IPS-NIHi11 (cell line): ENCODE measurements at places on chromosomes 6 and 20.

DNA sequence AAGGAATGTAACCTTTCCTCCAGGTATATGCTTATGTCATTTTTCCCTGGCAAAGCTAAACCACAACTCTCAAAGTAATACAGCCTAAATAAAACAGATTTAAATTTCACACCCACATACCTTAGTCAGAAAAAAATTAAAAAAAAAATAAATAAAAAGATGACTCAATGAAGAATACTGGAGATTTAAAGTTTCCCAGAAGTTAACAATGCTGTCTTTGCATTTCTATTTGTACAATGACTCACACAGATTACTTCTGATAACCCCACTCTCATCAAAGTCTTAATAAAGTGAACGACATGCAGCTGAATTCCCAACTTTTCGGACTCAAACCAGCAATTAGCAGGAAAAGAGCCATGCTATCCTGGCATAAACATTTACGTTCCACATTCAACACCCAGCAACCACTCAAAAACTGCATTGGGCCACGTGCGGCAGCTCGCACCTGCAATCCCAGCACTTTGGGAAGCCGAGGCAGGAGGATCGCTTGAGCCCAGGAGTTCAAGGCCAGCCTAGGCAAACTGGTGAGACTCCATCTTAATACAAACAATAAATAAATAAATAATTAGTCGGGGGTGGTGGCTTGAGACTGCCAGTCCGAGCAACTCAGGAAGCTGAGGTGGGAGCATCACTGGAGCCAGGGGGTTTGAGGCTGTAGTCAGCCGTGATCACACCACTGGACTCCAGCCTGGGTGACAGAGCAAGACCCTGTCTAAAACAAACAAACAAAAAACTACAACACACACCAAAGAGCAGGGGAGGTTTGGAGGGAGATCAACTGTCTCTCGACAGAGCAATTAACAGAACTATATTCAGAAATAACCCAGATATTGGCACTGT lies 130.5 kb downstream of the WDR27 start:
- no peak for DNase-seq

DNA sequence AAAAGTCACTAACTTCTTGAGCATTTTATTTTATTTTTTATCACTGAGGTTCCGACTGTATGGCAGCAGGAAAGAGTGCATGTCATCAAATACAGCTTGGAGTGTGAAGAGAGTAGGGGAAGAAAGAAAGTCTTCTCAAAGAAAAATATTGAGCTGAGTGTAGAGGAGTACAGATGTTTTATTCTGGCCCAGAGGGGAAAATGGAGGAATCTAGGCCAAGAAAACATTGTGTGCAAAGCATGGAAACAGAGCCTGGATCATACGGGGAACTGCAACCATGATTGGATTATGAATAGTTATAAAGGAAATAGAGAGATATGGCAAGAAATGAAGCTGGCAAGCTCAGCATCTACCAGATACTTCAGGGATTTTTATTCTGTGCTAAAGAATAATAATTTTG lies 104.2 kb upstream of the SCGN start:
- DNase-seq: no peak

GRCh38 chr20:37968841-37969401 lies 64.3 kb downstream of the TTI1 start:
- no peak for DNase-seq

DNA sequence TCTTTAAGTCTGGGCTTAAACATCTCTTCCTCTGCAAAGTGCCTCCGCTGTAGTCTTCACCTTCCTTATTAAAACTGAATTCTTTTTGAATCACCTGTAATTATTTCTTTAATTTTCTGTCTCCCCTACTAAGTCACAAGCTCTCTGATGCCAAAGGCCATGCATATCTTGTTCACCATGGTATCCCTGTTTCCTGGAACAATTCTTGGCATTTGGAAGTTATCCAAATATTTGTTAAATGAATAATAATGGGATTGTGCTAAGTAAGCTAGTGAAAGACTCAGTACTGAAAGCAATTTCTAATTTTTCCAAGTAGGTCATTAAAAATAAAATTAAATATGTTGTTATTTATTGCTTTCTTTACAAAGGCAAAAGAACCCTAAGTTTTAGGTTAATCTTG lies 12.2 kb downstream of the SNAP91 start:
- DNase-seq: no peak

DNA sequence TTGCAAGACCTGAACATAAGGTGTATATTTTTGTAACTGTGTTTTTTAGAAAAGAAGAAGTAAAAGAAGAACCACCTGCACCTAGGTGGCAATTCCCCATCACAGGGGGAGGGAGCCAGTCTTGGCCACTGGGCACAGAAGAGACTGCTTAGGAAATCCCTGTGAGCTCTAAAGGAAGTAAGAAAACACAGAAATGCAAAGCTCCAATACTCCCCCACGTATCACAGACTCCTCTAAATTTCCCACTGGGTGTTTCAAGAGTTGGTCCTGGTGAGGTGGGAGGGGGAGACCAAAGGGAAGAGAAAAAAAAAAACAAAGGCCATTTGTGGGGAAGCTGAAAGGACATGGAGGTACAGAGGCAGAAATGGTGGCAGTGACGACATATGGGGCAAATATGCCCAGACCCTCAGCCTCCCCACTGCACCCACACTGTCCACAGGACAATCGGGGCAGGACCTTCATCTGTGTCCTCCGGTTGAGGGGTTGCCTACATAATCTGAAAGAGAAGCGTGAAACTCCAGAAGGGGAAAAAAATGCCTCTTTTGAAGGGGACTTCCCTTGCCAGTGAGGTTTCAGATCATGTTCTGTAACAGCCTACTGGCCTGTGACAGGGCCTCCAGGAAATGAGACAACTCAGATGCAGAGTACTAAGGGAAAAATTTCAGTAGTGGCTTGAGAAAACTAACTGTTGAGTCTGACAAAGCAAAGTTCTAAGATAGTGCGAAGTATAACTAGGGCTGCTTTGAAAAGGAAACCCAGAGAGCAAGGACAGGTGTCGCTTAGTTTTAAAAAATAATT lies 226.2 kb upstream of the MARCKS start:
- no peak for DNase-seq

- no peak for DNase-seq
Measured at GRCh38 chr20:22807045-22807444, 222.7 kb upstream of the FOXA2 start.

DNA sequence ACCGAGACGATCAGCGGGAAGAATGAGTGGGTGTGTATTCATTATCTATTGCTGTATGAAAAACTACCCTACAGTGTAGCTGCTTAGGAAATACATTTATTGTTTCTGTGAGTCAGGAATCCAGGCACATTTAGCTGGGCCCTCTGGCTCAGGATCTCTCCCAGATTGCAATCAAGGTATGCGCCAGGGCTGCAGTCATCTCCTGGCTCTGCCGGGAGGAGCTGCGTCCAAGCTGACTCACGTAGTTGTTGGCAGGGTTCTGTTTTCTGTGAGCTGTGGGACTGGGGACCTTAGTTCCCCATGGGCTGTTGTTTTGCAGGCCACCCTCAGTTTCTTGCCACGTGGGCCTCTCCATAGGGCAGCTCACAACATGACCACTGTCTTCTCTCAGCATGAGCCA lies 68.2 kb upstream of the FUCA2 start:
- DNase-seq: no peak

- DNase-seq: no peak
Measured at GRCh38 chr6:147207837-147208754, 3.9 kb downstream of the STXBP5 start.

DNA sequence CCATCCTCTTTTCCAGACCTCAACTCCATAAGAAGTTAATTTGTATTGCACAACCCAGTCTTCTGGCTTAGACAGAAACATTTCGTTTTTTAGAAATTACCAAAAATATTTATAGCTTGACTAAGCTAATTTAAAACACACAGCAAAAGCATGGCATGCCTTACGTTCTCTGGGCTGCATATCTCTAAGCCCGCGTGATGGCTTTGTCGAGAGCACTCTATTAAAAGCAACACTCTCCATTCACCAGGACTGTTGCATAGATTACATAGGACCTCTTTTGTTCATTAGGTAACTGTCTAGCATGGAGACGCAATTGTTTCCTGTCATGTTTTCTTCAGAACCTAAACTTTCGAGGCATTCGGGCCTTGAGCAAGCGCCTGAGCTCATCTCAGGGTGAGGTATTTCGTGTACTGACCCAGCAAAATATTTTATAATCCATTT lies 104.5 kb downstream of the IBTK start:
- DNase-seq: no peak

- no peak for DNase-seq
Measured at GRCh38 chr20:24297993-24298392, 171.4 kb upstream of the SYNDIG1 start.

DNA sequence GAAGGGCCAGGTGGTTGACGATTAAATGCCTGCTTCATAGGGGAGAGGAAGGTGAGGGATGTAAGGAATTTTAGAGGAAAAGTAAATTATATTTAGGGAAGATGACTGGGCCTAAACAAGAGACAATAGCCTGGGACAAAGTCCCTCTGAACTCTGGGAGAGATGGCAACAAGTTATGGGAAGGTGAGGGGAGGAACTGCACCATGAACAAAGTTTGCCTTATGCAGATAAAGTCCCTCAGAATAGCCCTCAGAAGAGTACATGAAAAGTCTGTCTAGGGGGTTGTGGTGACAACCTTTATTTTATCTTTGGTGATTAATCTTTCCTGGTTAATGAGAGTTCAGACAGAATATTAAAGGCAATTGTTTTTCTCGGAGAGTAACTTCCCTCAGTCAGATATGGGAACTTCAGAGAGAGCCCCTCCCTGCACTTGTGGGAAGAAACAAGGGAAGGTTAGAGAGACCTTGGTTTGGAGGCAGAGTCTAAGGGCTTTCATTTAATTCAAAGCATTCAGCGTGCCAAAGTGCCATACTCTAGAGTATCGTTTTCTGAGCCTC lies 27.1 kb upstream of the FAM217A start:
- no peak for DNase-seq

GRCh38 chr6:80454197-80454596 lies 347.7 kb downstream of the BCKDHB start:
- no peak for DNase-seq

- DNase-seq: no peak
Measured at GRCh38 chr6:45398075-45398813, 20.5 kb upstream of the SUPT3H start.

GRCh38 chr6:52566201-52566600 lies 10.7 kb downstream of the TRAM2 start:
- no peak for DNase-seq
